ENCODE measurements at places on chromosomes 12 and 14.
A peak's percentile ranks its signal among the peaks of the same experiment; 100 is the strongest.

DNA sequence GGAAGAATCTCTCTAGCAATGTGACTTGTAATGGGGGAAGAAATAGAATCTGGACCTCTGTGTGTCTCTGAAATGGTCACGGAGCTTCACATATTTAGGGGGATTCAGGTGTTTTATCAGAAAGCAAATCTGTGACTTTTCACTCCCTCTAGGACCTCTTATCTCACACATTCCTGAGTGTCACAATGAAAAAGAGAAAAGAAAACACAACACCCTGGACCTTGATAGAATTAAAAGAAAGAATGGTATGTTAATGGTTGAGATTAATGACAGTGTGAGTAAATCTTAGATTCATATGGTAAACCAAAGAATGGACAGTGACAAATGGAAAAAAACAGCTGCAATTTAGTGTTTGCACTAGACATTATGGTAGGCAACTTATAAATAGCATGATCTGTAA lies 68.5 kb downstream of the PKP2 start:
- DNase-seq = no peak

DNA sequence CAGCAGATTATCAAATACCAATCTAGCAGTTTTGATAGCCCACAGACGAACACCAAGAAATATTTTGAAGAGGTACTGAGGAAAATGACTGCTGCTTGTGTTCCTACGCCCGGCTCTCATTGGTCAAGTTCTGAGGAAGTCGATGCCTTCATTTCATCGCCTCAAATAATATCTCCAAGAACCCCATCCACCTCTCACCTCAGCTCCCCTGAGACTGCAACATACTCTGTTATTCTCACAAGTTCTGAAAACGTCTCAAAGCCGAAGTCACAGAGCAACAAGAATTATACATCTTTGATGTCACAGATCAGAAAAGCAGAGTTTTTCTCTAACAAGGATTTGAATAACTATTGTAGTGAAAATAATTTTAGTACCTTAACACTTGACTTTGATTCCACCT lies 55.5 kb upstream of the BCAT1 start:
- no peak for DNase-seq

GRCh38 chr12:52591521-52591920 lies 9.7 kb downstream of the KRT72 start:
- no peak for DNase-seq

DNA sequence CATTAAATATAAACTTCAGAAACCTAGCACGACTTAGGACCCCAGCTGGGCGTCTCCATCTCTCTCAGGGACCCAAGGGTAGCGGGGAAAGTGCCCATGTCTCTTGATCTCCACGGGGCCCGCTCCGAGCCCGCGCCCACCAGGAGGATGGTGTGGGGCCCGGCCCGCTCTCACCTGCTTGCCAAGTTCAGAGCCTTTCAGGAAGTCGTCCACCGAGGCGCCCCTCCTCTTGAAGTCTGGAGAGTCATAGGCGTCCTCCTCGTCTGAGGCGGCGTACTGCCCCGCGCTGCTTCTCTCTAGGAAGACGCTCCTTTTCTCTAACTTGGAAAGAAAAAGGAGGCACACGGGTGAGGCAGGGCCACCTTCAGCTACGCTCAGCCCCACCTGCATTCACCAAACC lies 96.9 kb downstream of the PIWIL1 start:
- DNase-seq = no peak

DNA sequence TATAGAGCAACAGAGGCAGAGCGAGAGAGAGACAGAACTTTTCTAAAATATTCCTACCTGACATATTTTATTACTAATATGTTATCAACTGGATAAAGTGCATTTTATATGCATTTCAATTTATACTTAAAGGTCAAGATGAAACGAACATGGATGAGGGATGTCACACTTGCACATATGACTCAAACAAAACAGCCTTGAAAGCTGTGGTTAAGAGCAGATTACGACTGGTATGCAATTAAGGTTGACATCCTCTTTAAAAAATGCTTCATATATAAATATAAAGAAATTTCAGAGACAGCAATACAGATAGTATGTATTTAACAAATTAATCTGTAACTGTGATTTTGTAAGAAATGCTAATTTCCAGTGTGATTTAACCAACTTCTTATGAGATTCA lies 52.5 kb downstream of the LMO3 start:
- no peak for DNase-seq

GRCh38 chr12:57011438-57012424 lies 4.6 kb downstream of the TAC3 start:
- DNase-seq = no peak

DNA sequence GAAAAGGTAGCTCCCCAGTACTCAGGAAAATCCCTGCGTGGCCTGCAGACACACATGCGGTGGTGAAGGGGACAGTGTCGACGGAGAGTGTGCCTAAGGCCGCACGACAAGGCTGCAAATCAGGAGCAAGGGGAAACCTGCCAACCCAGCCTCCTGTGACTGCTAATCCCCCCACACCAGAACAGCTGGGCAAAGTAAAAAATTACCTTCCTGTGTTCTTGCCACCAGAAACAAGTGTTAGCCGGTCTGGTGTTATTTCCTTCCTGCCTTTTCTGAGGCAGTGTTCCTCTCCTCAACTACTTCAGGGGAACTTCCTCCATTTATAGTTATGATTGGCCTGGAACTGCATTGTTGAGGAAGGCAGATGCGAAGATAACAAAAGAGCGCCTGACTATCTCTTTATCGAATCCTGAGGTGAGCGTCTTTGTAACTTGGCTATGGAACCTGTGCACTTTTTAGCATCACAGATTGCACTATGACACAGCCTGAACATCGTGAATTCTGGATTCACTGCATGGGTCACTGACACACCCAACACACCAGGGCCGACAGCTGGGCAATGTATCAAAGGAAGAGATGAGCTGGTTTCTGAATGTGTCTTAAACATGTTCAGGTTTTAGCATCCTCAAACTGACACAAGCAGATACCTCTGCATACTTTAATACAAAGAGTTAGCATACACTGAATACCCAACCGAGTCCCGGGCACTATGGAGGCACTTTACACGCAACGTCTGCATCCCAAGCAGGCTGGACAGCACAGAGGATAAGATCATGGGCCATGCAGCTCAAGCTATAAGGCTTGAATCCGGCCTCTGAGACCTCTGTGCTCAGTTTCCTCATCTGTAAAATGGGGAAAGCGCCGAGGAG lies 28.9 kb downstream of the SLC15A4 start:
- DNase-seq = no peak

DNA sequence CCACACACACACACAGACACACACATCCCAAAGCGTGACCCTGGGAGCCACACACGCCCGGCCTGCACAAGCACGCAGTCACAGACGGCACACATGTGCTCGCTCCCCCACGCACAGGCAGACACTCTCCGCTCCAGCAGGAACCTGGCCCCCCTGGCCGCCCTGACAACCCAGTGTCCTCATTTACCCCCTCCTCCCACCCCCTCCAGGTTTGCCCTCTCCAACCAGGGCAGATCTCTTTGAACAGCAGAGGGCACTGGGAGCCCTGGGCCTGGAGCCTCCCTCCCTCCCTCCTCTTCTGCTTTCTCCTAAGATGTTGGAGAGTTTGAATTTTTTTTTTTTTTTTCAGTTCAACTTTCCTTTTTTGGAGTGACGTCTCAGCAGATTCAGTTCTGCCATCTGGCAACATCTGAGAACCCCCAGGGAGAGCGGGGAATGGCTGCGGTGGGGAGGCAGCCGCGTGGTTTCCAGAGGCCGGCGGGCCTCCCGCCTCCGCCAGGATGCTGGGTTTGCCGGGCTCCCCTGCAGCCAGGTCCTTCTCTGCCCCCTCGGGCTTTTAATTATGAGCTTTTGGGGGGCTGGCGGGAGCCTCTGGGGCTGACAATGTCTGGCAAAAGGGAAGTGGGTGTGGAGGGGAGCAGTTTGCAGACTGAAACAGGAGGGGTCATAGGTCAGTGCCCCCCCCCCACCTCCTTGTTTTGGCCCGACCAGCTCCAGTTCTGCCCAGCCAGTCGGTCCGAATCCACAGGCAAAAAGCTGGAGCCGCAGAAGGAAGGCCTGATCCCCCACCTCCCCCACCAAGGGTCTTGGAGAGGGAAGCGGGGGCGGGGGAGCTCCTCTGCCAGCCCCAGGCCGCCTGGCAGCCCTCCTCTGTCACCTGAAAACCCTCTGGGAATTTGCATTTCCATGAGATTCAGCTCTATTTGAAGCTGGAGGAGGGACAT lies 1.3 kb upstream of the NCOR2 start:
- DNase-seq = peak; percentile 83

DNA sequence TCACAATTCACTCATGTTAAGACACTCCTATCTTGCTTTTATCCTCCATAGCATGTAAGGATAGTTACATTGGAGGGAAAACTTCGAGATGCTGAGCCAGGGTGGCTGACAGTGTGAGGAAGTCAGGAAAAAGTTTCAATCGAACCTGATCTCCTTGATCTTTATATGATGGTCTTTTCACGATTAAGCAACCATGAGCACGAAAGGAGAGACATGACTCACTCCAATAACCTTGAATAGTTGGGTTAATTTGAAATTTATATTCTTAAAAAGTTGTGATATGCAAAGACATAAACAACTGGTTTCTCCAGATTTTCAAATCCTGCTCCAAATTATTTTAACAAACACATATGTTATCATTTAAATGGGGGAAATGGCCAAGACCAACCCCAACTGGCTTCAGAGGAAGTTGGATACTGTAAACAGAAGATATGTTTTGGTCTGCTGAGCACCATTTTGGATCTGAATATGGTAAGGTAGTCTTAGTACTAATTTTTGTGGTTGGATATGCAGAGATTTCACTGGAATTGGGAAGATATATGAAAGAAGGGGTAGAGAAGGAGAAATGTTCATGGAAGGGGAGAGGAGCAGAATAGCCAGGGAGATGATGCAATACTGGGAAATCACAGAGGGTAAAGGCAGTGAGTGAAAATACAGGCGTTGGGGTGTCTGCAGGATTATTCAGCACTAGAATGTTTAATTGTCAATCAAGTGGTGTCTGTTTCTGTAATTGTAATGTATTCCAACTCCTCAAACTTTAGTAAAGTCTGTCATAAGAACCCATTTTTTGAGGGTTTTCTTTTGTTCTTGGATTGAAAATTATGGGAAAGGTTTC lies 185.2 kb upstream of the SLC38A2 start:
- DNase-seq = no peak

- no peak for DNase-seq
Observed at GRCh38 chr12:5376591-5377207, 55.2 kb upstream of the NTF3 start.

GRCh38 chr12:30877105-30877875 lies 49.3 kb upstream of the TSPAN11 start:
- no peak for DNase-seq

DNA sequence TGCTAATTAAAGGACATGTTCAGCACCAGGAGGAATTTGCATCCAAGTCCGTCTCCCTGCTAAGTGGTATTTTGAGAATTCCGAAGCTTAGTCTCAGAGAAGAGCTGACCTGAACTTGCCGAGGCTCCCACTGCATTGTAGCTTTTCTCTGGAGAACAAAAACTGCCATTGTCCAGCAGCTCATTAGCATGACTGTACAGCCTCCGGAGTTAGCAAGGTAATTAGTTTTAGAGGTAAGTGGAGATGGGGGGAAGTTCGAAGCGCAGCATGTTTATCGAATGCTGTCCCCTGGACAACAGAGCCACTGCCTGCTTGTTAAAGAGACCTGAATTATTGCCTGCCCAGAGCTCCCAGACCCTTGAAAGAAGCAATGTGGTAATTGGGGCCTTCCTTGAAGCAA lies 160.3 kb upstream of the PELI2 start:
- DNase-seq = no peak

- DNase-seq = no peak
Observed at GRCh38 chr14:72518809-72519377, 375.0 kb downstream of the DPF3 start.

DNA sequence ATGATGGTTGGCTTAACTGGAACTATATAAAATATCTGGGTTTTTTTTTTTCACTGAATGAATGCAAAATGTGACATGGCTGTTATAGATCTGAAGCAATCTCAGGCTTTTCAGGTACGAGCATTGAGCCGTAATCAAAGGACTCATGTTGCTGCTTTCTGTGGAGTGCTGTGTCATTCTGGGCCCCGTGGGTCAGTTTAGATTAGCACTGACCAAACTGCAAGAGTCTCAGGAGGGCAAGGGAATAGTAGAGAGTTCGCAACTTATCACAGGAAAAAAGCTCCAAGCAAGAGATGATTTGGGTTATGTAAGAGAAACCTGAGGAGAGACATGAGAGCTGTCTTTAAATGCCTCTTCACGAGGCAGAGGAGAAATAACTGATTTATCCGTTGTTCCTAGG lies 59.1 kb downstream of the UBR7 start:
- DNase-seq = no peak

GRCh38 chr12:11081987-11082386 lies 10.1 kb downstream of the TAS2R43 start:
- no peak for DNase-seq

DNA sequence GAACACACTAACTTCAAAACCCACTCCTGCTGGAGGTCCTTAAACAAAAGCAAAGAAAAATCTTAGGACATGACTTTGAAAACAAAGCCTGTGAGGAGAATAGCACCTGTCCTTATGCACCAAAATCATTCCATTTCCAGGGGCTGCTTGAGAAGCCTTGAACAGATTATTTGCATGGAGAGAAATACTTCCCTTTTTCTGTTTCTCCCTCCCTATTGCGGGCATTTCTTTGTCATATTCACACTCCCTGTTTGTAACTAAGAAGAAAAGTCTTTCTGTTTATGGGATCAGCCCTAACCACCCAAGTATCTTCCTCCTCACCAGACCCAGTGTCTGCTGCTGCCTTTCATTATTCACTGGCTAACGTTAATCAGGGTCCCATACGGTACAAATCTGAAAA lies 218.8 kb downstream of the DPF3 start:
- DNase-seq = no peak

GRCh38 chr14:89041257-89041582 lies 216.8 kb downstream of the TTC8 start:
- peak; percentile 40 for DNase-seq

DNA sequence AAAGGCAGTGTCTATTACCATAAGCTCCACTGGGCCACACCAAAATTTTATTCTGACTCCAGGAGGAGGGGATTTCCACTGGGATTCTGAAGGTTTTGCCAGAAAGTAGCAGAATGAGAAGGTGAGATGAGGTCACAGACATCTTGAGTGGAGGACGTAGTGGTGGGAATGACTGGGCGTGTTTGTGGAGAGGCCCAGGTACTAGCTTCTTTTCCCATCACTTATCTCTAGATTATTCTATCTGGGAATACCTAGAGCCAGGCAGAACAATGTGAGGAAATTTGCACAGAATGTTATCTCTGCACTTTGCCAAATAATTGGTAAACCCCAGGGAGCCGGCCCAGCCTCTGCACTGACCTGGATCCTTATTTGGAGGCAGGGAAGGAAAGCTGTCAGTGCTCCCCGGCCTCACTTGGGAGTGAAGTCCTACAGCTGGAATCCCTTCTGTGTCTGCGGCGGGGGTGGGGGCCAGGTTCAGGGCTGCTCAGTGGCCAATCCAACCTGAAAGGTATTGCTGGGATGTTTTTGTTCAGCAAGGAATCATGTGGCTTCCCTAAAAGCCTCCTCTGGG lies 129.4 kb downstream of the C12orf75 start:
- no peak for DNase-seq

Measured in testis (tissue), 5 donors.